Retinal pigment epithelial cell (primary cell): ENCODE measurements at places on chromosomes 1 and 21.

GRCh38 chr1:99956755-99957154, 13.0 kb upstream of the SLC35A3 start:
- DNase-seq: peak; percentile 69

DNA sequence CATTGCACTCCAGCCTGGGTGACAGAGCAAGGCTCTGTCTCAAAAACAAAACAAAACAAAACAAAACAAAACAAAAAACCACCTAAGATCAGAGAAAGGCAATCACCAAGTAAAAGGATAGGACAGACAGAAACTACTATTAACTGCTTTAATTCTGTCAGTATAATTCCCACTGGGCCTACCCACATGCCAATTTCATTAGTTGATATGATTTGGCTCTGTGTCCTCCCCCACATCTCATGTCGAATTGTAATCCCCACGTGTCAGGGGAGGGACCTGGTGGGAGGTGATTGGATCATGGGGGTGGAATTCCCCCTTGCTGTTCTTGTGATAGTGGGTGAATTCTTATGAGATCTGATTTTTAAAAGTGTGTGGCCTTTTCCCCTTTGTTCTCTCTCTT, 27.2 kb upstream of the CAPZB start:
- DNase-seq: no peak

DNA sequence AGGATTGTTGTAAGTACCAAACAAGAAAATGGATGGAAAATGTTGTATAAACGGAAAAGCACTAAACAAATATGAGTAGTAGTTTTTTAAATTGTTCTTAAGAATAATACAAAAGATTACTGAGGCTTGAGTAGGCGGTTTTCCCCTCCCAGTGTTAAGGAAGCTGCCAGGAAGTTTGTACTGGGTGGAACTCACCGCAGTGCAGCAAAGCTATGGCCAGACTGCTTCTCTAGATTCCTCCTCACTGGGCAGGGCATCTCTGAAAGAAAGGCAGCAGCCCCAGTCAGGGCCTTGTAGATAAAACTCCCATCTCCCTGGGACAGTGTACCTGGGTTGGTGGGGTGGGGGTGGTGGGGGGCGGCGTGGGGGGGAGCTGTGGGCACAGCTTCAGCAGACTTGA, 58.7 kb downstream of the XCL2 start:
- no peak for DNase-seq

DNA sequence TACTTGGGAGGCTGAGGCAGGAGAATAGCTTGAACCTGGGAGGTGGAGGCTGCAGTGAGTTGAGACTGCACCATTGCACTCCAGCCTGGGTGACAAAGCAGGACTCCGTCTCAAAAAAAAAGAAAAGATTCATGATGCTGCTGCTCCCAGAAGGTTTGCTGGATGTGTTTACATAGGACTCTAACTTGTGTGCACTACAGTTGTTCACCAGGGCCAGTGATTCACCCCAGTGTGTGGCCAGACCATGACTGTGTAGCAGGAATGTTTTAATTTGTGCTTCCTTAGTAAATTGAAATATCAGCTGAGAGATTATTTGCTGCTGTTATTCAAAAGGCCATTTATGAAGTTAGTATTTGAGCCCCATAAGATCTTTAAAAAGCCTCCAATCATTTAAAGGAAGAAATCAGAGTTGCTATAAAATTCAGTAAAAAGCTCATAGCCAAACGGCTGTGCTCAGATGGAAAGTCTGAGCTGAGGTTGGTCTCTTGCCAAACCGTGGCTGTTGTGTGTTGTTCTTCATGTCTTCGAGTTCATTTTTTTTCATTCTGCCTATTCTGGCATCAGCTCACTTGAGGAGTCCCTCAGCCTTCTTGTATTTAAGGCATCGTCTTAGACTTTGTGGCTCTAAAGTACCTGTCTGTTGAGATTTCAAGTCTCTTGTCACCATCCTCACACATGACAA, 18.1 kb upstream of the PGD start:
- no peak for DNase-seq

- no peak for DNase-seq
These were observed 127.8 kb downstream of the TBX19 start for GRCh38 chr1:168408539-168408865.

DNA sequence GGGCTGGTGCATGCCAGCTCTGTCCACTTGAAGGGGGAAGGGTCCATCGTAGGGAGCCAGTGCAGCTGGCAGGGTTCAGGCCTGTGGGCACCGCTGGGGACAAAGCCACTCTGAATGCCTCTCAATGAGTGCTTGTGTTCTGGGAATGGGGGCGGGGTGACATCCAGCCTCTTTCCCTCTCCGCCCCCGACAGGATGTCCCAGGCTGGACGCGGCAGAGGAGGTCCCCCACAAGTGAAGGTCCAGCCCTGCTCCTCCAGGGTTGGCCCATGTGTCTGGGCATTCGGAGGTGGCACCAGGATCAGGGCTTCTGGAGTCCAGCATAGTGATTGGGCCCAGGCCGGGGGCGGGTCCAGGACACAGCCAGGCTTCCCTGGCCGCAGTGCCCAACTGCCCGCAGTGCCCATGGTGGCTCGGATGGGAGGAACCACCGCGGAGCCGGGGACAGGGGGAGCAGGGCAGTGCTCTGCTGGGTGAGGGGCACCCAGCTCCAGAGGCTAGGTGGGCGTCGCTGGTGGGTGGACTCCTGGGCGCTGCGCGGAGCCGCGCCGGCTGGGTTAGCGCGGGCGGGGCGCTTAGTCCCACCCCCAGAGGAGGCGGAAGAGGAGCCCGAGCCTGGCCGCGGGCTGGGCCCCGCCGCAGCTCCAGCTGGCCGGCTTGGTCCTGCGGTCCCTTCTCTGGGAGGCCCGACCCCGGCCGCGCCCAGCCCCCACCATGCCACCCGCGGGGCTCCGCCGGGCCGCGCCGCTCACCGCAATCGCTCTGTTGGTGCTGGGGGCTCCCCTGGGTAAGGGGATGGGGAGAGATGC, at the start of gene SHISA4:
SHISA4 (plus strand) TSS at position 617 of the 808 bp plus-strand sequence; CDS start at position 714, 97 bp downstream.
- DNase-seq: no peak

- DNase-seq: no peak
These were observed 4.1 kb downstream of the HHIPL2 start for GRCh38 chr1:222543817-222544216.

DNA sequence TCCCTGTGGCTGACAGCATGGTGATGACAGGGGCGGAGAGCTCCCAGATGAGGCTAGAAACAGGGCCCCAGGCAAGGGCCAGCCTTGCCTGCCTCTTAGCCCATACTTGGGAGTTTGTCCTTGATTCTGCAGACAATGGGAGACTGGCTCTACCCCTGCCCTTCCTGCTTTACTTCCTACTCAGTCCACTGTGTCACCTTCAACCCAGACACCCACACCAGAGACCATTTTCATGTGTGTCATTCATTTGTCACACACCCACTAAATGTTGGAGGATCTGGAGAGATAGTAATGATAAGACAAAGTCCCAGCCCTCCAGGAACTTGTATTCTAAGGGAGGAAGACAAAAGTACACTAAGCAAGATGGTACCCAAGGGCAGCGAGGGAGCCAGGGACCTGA, 43.7 kb downstream of the SYT6 start:
- DNase-seq: no peak

DNA sequence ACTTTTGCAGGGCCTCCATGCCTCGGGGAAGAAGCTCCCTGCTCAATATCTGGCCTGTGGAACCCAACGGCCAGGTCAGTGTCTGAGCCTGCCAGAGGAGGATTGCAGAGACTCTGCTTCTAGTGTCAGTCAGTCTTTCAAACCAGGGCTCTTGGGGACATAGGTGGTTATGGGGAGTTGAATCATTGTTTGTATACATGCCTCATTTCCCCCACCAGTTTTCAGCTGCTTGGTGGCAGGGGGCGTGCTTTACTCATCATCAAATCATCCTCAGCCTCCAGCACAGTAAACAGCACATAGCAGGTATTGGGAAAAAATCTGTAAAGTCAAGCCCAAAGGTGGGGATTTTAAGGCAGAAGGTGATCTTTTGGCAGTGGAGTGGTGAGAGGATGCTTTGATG, 17.4 kb upstream of the FAM89A start:
- no peak for DNase-seq

- DNase-seq: no peak
These were observed 20.0 kb upstream of the ADARB1 start for GRCh38 chr21:45054227-45054926.

DNA sequence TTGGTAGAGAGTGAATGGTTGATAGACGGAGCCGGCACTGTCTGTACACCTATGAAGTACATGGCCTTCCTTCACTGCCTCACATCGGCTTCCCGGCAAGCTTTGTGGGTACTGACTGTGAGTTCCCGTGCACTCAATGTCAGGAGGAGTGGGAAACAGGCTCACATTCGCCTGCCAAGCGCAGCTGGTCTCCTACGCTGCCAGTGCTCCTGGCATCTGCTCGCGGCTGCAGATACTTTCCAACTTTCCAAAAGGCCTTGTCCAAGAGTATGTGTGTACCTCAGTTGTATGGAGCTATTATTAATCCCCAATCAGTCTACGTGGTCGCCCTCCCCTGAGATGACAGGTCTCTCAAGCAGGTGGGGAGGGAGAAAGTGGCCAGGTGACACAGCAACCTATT, 180.8 kb downstream of the ZSCAN20 start:
- no peak for DNase-seq

GRCh38 chr1:224205438-224205840, 22.4 kb downstream of the DEGS1 start:
- no peak for DNase-seq

GRCh38 chr1:25247829-25248754, 838 bp upstream of the RSRP1 start:
- DNase-seq: no peak

DNA sequence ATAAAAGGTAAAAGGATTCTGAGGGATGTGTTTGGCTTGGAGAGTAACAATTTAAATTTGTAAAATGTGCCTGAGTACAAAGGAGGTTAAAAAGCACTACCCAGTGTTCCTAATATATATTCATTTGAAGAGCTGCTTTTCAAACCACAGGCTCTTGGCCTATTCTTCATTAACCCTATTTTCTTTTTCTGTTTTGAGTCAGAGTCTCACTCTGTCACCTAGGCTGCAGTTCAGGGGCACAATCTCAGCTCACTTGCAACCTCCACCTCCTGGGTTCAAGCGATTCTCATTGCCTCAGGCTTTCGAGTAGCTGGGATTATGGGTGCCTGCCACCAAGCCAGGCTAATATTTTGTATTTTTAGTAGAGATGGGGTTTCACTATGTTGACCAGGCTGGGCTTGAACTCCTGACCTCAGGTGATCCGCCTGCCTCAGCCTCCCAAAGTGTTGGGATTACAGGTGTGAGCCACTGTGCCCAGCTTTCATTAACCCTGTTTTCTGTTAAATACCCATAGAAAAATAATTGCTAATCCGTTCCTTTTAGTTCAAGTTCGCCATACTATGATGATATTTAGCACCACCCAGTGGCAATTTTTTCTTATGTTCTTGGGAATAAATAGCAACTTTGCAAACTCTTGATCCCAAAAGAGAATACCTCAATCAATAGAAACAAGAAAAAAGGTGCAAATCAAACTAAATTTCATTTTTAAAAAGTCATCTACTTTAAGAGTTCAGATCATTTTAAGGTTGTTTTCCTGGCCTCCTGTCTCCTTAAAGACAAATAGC, 30.5 kb downstream of the ZBTB8OS start:
- DNase-seq: no peak

- DNase-seq: no peak
These were observed 14.7 kb downstream of the CD46 start for GRCh38 chr1:207766569-207766968.

- DNase-seq: no peak
These were observed 12.0 kb upstream of the RHBG start for GRCh38 chr1:156356875-156357534.

GRCh38 chr1:155729031-155729898, 40.4 kb downstream of the DAP3 start:
- DNase-seq: no peak

GRCh38 chr1:96643519-96643918, 78.1 kb upstream of the PTBP2 start:
- DNase-seq: no peak

- no peak for DNase-seq
These were observed 20.6 kb upstream of the PLEKHA6 start for GRCh38 chr1:204380293-204380831.

GRCh38 chr1:107963008-107963407, 2.0 kb downstream of the VAV3 start:
- DNase-seq: no peak

DNA sequence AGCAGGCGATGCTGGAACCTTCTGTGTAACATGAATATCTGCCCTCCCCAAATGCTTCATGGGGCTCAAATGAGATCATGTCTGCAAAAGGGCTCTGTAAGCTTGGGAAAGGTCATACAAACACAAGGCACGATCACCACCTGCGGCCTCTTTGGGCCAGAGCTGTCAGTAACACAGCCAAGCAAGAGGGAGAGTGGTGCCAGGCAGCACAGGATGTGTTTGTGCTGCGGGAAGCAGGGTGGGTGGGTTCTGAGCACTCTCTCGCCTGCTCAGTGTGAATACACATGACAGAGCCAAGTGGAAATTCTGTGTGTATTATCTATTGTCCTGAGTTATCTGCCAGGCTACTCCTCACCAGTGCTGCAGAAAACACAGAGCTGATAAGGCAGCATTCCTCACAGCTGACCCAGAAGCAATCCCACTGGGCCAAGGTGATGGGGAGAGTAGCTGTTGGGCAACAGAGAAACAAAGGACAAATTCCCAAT, 101.2 kb downstream of the LAMC2 start:
- no peak for DNase-seq

DNA sequence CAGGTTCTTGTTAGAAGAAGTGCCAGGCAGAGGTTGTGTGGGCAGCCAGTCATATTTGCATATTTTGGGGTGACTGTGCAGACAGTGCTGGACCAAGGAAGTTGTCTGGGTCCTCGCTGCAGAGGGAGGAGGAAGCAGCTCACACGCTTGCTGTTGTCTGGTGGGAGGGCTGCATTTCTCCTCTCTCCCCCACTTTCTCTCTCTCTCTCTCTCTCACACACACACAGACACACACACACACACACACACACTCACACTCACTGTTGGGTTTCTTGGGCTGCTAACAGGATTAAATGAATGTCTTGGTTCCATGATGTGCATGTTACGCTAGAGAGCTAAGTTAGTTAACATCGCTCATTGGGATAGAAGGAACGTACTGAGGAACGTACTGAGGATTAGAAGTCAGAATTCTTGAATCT, 72.9 kb downstream of the AGPAT3 start:
- no peak for DNase-seq

DNA sequence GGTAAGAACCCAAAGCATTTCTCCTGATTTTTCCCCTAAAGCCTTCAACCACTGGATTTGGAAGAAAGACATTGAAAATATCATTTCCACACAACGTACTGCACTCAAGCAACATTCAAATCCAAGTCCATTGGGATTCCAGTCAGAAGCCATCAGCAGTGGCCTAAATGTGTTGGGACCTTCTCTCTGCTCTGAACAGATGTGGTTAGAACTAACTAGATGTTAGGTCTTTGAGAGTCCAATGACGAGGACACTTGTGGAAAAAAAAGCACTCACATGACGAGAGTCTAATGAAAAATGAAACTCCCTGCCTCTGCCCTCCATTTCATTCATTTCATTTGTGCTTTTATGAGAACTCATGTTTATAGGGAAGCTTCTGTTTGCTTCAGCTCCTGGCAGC, 382.3 kb downstream of the SIPA1L2 start:
- no peak for DNase-seq

DNA sequence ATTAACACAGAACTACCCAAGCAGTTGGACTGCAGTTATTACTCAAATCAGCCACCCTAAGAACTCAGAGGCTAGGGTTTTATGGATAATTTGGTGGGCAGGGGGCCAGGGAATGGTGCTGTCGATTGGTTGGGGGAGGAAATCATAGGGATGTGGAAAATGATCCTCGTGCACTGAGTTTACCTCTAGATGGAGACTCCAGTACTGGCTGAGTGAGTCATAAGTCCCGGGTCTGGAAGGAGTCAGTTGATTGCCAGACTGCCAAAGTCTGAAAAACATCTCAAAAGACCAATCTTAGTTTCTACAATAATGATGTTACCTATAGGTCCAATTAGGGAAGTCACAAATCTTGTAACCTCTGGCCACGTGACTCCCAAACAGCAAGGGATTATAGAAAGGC, 257.5 kb upstream of the PRMT6 start:
- DNase-seq: peak; percentile 96
